Stimulated activated CD8-positive, alpha-beta memory T cell treated with anti-CD3 and anti-CD28 coated beads, Interleukin-15, amount 100 ng/mL, for 24 hours (primary cell): ENCODE measurements at places on chromosomes 4 and X.

DNA sequence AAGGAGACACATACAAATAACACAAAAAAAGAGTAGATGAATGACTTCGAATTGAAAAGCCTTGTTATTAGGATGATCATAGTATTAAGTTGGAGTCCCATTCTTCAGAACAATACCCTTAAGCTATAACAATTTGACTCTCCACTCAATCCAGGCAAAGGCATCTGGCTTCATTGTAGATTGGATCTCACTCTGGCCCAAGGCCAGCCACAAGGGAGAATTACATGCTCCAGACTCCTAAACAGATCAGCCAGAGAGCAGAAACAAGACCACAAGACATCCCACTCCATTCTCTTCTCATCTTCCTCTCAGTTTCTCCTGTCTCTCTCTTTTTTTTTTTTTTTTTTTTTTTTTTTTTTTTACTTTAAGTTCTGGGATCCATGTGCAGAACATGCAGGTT is 213.9 kb downstream of the DHX15 start:
- no peak for DNase-seq

DNA sequence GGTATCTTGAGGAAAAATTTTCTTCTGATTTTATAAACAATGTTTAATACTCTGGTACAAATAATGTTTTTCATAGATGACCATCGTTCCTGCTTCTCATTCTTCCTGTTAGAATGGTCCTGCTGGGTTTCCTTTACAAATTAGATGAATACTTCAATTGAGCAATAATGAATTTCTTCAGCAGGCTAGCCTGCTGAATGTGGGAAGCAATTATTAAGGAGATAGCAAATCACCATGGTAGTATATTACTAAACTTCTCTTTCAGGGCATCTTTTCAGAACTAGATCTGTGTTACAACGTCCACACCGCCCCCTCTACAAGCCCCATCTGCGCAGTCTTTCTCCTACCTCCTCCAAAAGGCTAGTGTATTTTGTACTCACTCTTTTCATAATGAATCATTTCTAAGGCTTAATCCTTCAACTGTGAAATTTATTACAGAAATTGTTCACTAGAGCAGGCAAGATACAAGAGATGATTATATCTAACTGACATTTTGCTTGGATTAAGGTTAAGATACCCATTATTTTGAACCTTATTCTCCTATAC is 38.4 kb downstream of the GPRIN3 start:
- DNase-seq: no peak

DNA sequence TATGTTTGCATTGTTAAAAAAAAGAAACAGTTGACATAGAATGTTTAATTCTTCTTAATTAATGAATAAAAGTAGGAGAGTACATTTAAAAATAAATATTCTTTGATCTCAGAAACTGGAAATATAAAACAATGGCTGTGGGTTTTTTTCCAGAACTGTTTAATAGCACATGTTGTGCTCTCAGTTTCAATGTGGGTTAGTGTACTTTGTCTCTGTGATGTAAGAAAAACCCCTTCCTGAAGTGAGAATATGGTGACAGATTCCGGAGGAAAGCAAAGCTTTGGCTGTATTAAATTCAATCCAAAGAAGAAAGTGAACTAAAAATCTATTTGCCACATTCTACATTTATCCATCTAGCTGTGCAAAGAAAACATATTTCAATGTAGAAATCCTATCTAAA is 261.9 kb upstream of the ADGRL3 start:
- no peak for DNase-seq

DNA sequence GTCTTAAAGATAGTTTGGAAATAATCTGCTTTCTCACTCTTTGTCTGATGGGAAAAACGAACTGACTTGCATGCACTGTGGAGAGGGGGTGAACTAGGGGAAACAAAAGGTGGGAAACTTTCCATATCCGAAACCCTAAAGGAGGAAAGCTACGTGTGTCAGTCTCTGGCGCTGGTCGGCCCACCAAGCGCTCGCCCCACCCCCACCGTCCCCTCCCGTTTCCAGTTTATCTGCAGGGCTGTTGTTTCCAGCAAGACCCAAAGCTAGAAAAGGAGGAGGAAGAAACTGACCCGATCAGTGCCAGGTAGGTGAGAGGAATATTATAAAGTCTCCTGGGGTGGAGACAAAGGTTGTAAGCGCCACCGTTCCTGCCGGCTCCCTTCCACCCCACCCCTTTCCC is 552 bp downstream of the TCEAL9 start:
- no peak for DNase-seq

DNA sequence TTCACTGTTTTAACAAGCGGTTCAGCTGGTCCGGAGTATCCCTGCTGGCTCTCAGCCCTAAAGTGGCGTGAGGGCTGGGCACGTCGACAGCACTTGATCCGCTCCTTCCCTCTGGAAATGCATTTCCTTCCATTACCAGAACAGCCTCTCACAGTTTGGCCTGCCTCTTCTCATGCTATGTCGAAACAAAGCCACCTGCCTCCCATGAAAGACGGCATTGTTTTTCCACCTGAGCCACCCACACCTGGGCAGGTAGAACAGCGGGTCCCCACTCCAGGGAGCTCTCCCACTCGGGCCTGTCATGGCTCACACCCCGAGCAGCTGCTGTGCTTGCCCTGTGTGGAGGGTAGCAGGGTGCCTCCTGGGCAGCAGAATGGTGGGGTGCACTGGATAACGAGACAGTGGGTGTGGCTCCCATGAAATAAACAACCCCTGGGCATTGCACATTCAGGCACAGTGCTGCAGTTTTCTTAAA is 86.2 kb downstream of the FHDC1 start:
- DNase-seq: no peak

DNA sequence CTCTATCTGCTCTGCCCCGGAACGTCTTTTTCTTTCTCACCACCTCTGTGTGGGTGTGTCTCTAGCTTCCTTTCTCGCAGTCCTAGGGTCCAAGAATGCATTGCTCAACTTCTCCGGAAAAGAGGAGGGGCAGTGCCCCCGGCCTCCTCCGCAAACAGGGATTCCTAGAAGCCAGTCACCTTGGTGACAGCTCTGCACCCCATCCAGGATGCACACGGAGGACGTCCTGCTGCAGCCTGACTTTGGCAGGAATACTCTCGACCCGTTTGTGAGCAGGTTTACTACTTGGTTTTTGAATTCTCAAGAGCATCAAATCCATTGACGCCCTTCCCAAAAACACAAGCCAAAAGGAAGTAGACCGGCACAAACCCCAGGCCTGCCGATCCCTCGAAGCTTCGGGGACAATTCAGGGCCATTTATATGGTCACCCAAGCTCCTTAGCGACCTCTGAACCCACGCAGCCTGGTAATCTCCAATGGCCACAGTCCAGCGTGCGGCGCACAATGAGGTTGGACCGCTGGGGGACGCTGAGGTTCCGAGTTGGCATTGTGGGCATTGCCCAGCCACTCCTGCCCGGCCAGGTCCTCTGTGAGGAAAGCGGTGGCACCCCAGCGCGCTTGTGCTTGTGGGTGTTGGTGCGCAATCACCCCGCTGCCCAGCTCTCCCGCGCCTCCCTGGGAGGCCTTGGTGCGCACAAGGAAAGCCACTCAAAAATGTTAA is 9.8 kb downstream of the NKX3-2 start:
- no peak for DNase-seq

GRCh38 chr4:27742816-27743215 is 882.2 kb downstream of the STIM2 start:
- DNase-seq: no peak

GRCh38 chr4:146943691-146944375 is 1.8 kb downstream of the TTC29 start:
- no peak for DNase-seq

DNA sequence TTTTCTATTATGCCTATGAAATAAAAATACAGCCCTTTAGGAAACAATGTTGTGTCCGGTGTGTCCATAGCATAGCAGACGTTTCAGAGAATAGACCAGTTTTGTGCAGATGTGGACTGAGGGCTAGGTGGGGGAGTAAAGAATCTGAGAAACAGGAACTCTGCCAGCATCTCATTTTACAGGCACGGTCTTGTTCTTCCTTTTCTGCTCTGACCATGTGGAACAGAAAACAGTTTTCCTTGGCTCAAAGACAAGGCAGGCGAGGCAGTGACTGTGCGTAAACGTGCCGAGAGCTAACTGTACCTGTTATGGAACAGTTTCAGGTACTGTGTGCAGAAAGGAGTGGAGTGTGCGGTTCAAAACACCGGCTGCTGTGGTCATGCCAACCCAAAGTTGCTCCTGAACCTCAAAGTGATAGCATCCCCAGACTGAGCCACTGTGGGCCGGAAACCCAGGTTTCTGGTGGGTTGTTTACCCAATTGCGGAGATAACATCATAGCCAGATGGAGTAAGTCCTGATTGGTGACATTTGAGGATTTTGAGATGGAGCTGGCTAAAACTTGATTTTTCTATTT is 20.2 kb downstream of the CNGA2 start:
- no peak for DNase-seq

DNA sequence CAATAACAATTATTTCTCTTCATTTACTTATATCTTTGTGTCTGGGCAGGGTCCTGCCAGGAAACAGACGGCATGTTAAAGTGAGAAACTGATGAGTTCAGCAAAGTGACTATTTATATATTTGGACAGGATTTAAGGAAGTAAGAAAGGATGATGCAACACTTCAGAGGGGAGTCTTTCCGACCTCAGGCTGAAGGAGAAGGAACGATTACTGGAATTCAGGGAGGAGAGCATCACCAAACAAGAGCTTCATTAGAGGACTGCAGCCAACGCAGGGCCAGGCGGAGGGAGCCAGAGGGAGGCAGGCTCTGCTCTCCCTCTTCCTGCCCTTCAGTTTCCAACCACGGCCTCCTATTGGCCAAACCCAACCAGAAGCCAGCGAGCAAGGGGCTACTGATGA is 1.5 kb upstream of the TLR7 start:
- DNase-seq: no peak

- DNase-seq: no peak
Measured at GRCh38 chr4:167989815-167990214, 102.5 kb upstream of the ANXA10 start.

- DNase-seq: no peak
Measured at GRCh38 chr4:177204126-177204525, 105.5 kb upstream of the NEIL3 start.

GRCh38 chrX:19775830-19776485 is 111.4 kb downstream of the SH3KBP1 start:
- no peak for DNase-seq

- no peak for DNase-seq
Measured at GRCh38 chr4:98406819-98407218, 145.6 kb downstream of the RAP1GDS1 start.

DNA sequence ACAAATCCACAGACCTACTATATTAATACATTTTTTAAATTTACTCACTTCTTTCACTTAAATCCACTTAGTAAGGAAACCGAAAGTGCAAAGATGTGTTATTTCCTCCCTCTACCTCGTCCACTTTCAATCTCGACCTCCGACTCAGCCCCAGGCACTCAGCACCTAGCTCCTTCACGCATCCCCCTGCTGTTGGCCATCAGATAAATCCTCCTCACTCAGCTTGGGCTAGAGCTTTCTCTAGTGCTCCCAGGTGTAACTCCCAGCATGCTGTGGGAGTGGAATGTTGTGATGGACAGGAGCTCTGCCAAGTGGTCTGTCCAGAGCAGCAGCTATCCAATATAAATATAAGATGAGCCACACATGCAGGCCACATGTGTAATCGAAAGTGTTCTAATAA is 26.7 kb upstream of the TEC start:
- no peak for DNase-seq

- no peak for DNase-seq
Measured at GRCh38 chrX:31522760-31523159, 450.9 kb upstream of the FTHL17 start.

DNA sequence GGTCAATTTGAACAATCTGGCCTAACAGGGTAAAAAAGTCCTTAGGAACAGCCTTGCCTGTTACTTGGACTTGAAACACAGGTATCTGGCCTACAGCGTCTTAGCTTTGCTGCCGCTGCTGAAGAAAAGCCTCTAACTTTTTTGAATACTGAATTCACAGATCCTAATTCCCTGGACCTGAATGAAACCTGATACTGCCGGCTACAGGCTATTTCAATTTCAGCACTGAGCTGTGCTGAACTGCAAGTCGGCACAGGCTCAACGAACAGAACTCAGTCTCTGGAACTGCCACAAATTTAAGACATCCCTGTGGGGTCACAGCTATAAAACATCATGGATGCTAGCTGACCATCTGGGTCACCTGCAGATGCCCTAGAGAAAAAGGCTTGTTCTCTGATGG is 7.2 kb downstream of the NR0B1 start:
- no peak for DNase-seq

DNA sequence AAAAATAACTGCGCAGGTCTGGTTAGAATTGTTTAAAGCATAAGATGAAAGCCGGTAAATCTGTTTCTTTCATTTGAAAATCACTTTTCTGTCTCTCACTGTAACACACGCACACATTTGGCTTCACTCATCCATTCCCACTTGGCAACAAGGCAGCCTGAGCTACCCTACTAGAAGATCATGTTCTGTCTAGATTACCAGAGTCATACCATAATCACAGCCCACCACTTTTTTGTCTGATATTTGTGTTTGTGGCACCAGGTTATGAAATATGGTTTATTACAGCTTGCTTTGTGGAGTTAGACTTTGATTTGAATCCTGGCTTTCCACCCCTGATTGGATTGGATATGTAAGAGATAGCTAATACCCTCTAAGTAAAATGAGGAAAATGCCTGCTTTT is 2.2 kb downstream of the USO1 start:
- DNase-seq: no peak

DNA sequence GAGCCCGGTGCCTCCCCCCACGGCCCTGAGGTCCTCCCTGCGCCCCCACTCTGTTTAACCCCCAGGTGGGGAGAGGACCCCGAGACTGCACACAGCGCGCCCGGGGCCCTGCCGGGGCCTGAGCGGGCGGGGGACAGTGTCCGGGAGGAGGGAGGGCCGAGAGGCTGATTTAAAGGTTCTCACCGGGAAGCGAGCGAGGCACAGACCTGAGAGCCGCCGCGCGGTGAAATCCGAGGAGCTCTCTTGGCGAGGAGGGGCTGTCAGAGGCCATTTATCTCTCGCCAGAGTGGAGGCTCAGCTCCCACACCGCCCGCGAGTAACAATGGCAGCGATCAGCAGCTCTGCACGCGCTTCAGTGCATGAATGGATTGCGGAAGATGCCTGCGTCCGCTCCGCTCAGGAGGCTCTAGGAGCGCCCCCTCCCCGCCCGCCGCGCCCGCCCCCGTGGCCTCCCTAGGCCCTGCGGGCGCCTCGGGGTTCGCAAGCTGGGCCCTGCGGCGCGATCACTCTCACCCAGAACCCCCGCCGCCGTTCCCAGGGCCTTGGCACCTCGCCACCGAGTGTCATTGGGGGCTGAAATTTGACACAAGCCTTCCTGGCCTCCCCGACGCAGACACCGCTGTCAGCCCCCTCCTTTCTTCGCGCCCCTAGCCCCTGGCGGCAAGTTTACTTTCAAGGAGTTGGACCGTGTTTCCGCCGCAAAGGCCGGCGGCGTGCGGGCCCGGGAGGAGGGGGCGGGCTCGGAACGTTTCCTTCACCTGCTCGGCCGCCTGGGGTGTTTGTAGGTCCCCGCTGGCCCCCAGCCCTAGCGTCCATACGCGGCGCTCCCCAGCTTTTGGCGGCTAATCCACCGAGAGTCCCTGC is 48.7 kb upstream of the BCOR start:
- DNase-seq: no peak

GRCh38 chr4:76002176-76002575 is 5.1 kb downstream of the CXCL9 start:
- DNase-seq: no peak

- DNase-seq: no peak
Measured at GRCh38 chrX:12956704-12957534, 18.0 kb upstream of the TMSB4X start.
